Psoas muscle (tissue), 8 donors: ENCODE measurements at places on chromosomes 4 and X. TPM values are rescaled to one million over a fixed set of nuclear protein-coding genes. Genes with fewer than 3 reads are reported as not detected.

CTAG1A gene
- not detected for total RNA-seq

GRCh38 chr4:113827285-113827684 lies 65.7 kb upstream of the CAMK2D start:
- no peak for DNase-seq
- no peaks in the 10 kb centered on the region for H3K27me3 ChIP-seq
- no peaks in the 10 kb centered on the region for H3K36me3 ChIP-seq
- H3K4me1 ChIP-seq = peaks cover 10% of the 10 kb centered on the region
- no peak overlapping the region for H3K27ac ChIP-seq

ADH7 gene
- not detected for total RNA-seq

- no peak overlapping the region for H3K27ac ChIP-seq
- no peaks in the 10 kb centered on the region for H3K27me3 ChIP-seq
- H3K4me1 ChIP-seq = peaks cover 31% of the 10 kb centered on the region
- no peak for DNase-seq
Measured at GRCh38 chr4:23234018-23234417, 541.3 kb downstream of the GBA3 start.

DNA sequence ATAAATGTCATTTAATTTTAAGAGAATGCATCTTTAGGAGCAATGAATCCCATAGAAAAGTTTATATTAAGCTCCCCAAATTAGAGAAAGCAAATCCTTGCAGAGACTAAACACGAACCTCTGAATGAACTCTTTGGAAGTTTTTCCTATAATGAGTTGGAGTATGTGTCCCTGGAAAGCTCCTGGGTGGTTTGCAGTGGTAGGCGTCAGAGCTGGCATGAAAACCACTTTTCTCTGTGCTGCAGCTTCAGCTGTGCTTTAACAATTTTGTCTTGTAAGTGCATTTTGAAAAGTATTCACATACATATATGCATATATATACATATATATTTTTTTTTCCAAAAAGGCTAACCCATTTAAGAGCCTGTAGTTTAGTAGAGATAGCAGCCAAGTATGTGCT lies 148.7 kb upstream of the TBC1D9 start:
- H3K27me3 ChIP-seq = no peaks in the 10 kb centered on the region
- no peaks in the 10 kb centered on the region for H3K36me3 ChIP-seq
- no peak for DNase-seq
- peaks cover 8% of the 10 kb centered on the region for H3K4me1 ChIP-seq

GRCh38 chrX:1178580-1179057 lies 33.8 kb downstream of the CRLF2 start:
- no peaks in the 10 kb centered on the region for H3K27me3 ChIP-seq
- no peaks in the 10 kb centered on the region for H3K36me3 ChIP-seq
- DNase-seq = no peak
- no peaks in the 10 kb centered on the region for H3K4me1 ChIP-seq
- H3K27ac ChIP-seq = no peak overlapping the region
- H3K4me3 ChIP-seq = no peak overlapping the region

GRCh38 chrX:11097933-11098332 lies 13.2 kb upstream of the HCCS start:
- H3K27me3 ChIP-seq = peaks cover 3% of the 10 kb centered on the region
- H3K4me1 ChIP-seq = no peaks in the 10 kb centered on the region
- no peak for DNase-seq
- H3K4me3 ChIP-seq = no peak overlapping the region

TMEM164 gene
- total RNA-seq = 40.8 TPM

CXCR3 gene
- total RNA-seq = 0.21 TPM

TCEAL6 gene
- not detected for total RNA-seq

CCDC110 gene
- 7.0 TPM for total RNA-seq

STPG2 gene
- total RNA-seq = not detected

DNA sequence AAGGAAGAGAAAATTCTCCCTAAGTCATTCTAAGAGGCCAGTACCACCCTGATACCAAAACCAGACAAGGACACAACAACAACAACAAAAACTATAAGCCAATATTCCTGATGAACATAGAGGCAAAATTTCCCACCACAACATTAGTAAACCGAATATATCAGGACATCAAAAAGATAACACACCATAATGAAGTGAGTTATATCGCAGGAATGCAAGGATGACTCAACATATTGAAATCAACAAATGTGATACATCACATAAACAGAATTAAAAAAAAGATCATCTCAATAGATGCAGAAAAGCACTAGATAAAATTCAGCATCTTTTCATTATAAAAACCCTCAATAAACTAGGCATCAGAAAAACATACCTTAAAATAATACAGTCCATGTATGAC lies 1844.4 kb upstream of the PCDH10 start:
- no peak overlapping the region for H3K4me3 ChIP-seq
- DNase-seq = no peak
- H3K36me3 ChIP-seq = no peaks in the 10 kb centered on the region
- H3K27ac ChIP-seq = no peak overlapping the region

- H3K4me1 ChIP-seq = no peaks in the 10 kb centered on the region
- H3K4me3 ChIP-seq = no peak overlapping the region
- H3K27ac ChIP-seq = no peak overlapping the region
- no peaks in the 10 kb centered on the region for H3K36me3 ChIP-seq
- no peak for DNase-seq
Measured at GRCh38 chr4:154367659-154368058, 123.9 kb downstream of the DCHS2 start.

AMTN gene
- total RNA-seq = not detected

CCKAR gene
- not detected for total RNA-seq

CTAG2 gene
- not detected for total RNA-seq

GRCh38 chrX:19592952-19593351 lies 77.6 kb upstream of the MAP3K15 start:
- H3K4me3 ChIP-seq = no peak overlapping the region
- H3K4me1 ChIP-seq = no peaks in the 10 kb centered on the region
- no peaks in the 10 kb centered on the region for H3K27me3 ChIP-seq

GRCh38 chr4:32631831-32632230 lies 1911.7 kb downstream of the PCDH7 start:
- no peak overlapping the region for H3K27ac ChIP-seq
- H3K4me1 ChIP-seq = no peaks in the 10 kb centered on the region
- H3K27me3 ChIP-seq = no peaks in the 10 kb centered on the region
- H3K36me3 ChIP-seq = no peaks in the 10 kb centered on the region
- no peak for DNase-seq

GRCh38 chr4:7978489-7978888 lies 38.8 kb upstream of the AFAP1 start:
- H3K27me3 ChIP-seq = no peaks in the 10 kb centered on the region
- no peak overlapping the region for H3K4me3 ChIP-seq
- DNase-seq = no peak
- peak overlapping the region; percentile 46 for H3K27ac ChIP-seq
- peaks cover 4% of the 10 kb centered on the region for H3K4me1 ChIP-seq
- H3K36me3 ChIP-seq = peaks cover 89% of the 10 kb centered on the region

- H3K27ac ChIP-seq = peak overlapping the region; percentile 42
- H3K36me3 ChIP-seq = no peaks in the 10 kb centered on the region
- H3K4me1 ChIP-seq = no peaks in the 10 kb centered on the region
Measured at GRCh38 chrX:15619053-15619755, 18.4 kb upstream of the ACE2 start.

STATH gene
- not detected for total RNA-seq

GCNA gene
- 2.1 TPM for total RNA-seq
